Posterior cingulate gyrus (tissue), 11 donors: ENCODE measurements at places on chromosomes 1 and 21.

DNA sequence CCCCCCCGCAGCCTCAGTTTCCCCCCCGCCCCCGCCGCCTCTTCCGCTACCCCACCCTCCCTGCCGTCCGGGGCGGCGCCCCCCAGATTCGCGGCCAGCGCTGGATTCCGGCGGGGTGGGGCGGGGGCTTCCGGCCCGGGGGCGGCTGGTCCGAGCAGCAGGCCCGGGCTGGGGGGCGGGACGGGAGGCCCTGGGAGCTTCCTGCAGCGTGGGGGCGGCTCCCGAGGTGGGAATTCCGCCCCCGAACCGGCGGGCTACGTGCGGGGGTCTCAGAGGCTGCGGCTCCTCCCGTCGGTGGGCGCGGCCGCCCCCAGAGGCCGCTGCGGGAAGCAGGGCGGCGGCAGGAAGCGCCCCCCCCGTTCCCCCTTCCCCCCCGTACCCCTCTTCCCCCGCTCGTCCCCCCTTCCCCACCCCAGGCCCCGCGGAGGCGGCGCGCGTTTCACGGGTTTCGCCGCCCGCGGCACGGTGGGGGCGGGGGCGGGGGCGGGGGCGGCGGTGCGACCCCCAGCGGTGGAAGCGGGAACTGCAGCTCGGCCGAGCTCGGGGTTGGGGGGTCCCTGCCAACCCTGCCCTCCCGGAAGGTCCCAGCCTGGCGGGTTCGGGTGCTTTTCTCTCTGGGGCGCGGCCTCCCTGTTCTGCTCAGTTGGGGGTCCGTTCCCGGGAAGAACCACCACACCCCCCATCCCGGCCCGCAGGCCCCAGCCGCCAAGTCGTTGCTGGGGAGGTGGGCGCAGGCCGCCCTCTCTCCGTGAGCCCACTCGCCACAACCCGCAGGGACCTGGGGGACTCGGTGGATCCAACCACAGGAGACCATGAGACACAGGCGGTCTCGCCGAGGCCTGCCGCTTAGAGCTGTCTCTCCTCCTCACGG, 76.3 kb downstream of the MORN1 start:
- no peak for DNase-seq

- no peak for DNase-seq
These were observed 857 bp upstream of the AK5 start for GRCh38 chr1:77280962-77281361.

GRCh38 chr1:147609358-147609757, 61.0 kb downstream of the ACP6 start:
- DNase-seq = no peak

DNA sequence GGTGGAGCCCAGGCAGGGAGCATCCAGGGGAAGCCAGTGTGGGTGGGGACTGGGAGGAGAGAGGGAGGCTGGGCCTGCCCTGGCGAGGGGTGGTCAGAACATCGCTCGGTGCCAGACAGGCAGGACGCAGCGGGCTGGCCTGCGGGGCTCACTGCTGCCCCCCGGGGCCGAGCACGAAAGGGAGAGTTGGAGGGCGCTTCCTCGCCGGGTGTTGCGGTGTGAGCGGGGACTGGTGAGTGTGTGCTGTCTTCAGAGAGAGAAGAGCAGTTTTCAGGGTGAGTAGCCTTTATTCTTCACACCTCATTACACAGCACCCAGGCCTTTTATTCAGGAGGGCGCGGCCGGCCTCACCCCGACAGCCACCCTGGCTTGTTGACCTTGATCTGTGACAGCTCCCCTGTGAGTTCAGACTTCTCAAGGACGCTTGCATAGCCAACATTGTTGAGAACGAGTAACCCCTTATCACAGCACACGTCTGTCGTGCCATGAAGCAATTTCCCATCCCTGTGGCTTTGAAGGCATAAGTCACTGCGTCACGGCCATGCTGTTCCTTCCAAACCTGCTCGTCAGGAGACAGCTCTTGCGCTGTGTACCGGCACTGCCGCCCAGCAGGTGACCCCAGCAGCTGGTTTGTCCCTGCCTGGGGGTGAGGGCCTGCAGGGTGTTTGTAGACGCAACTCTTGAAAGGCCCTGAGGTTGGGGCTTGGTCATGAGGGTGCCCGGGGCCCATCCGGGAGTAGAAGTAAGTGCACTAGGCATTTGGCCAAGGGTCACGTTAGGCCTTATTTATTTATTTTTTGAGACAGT, 54.6 kb downstream of the PRKCZ start:
- DNase-seq = no peak

DNA sequence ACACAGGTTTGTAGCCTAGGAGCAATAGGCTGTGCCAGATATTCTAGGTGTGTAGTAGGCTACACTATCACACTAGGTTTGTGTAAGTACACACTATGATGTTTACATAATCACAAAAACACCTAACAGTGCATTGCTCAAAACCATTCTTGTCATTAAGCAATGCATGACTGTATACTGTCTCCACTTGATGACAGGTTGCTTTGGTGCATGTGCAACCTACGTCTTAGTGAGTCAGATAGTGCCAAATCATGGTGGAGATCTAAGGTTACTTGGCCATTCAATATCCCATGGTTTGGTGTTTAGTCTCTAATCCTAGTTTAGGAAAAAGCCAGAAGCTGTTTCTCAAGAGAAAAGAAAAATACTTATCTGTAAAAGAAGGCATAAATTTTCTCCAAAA, 181.1 kb downstream of the KCNK2 start:
- DNase-seq = no peak

- DNase-seq = no peak
These were observed 31.5 kb downstream of the IGFN1 start for GRCh38 chr1:201222125-201222524.

DNA sequence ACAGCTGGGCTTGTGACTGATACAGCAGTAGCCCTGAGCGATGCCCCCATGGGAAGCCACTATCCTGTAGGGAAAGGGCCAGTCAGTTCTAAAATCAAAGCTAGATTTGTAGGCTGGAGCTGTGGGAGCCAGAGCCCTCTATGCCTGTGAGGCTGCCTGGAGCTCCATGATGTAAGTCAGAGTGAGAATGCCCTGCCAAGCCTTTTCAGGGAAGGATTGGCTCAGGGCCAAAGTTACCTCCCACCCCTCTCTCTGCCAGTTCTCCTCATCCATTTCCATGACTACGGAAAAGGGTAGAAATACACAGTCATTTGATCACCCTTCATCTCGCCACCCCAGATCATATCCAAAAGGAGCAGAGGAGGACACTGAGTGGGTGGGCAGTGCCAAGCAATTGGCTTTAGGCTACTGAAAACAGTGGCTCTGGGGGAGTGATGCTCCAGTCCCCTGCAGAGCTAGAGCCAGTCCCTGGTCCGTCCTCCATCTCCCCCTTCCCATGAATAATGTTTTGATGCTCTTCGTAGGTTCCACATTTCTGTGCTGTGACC, 59.5 kb upstream of the KCNA3 start:
- DNase-seq = peak; percentile 12

DNA sequence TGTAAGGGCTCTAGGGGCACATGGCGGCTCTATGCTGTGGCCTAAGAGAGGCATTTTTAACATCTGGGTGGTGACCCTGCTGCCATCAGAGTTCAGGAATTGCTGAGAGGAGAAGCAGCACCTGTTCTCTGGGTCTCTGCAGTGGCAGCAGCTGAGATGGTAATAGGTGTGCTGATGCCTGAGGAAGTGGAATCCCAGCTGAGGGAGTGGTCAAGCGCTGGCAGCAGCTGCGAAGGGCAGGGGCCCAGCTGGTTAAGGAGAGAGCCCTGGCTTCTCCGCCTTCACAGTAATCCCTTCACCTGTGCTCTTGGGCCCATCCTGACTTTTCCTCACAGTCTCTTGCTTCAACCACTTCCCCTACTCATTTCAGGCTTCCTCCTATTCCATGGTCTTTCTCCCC, 39.8 kb downstream of the GJA5 start:
- DNase-seq = no peak

- DNase-seq = no peak
These were observed 48.7 kb downstream of the TRIM33 start for GRCh38 chr1:114462341-114462740.

GRCh38 chr1:101959456-101959855, 37.3 kb downstream of the OLFM3 start:
- no peak for DNase-seq

GRCh38 chr1:162905174-162906158, 44.5 kb upstream of the CCDC190 start:
- DNase-seq = no peak

DNA sequence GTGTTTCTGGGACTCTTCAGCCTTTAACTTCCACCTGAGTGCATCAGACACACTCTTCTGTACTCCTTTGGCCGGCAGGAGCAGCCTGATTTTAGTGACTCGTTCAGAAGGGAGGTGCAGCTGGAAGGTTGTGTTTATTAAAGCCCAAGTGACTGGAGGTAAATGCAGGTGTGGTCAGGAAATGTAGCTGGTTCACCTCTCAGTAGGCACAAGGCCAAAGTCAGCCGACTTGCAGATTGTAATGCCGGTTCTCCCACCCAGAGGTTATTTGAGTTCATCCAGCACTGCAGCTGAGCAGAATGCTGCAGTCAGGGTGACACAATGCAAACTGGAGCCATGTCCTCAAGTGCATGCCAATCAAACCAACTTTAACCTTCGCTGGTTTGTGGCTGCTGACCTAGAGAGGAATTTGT, 91.5 kb downstream of the SPATA46 start:
- no peak for DNase-seq

GRCh38 chr1:71080230-71080738, 551 bp downstream of the ZRANB2 start:
- DNase-seq = no peak

DNA sequence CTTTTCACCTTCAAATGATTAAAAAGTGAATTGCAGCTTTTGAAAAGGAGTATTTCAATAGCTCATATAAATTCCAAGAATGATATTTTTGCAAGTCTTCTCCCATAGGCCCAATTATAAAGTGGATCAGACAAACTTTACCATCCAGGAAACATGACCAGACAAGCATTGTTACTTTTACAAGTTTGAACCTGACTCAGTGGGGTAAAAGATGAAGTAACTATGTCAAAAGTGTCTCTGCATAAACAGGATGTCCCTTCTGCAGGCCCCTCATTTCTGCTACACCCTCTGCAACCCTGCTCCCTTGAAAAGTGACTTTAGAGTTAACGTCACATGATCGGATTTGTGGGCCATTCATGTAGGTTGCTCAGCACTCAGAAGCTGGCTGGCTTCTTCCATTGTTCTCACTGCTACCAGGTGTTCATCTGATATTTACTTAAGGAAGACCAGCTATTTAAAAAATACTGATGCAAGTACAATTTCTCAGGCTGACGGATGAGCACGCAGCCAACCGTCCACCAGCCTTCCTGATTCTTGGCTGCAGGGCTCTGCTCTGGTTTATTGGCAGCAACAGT, 32.3 kb downstream of the URB1 start:
- DNase-seq = no peak

GRCh38 chr1:153288634-153289275, 24.0 kb downstream of the PGLYRP3 start:
- no peak for DNase-seq

- peak; percentile 57 for DNase-seq
These were observed 54.7 kb downstream of the UMODL1 start for GRCh38 chr21:42125571-42126544.

DNA sequence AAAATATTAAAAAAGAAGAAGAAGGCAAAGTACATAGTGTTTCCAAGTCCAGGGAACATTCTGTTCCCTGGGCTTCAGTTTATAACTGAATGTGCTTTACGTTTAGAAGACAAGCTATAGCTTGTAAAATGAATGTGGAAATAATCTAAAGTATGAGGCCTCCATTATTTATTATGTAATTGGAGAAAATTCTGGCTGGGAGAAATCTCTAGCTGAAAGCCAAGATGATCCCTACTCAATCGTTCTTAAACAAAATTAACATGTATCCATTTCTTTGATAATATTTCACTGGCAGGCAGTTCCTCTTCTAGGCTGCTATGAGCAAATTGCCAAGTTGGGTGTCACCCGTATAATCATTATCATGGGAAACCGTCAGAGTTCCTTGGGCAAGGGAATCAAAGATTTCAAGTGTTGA, 52.2 kb upstream of the ETS2 start:
- DNase-seq = no peak

GRCh38 chr1:62382658-62382955, 54.2 kb upstream of the USP1 start:
- no peak for DNase-seq

DNA sequence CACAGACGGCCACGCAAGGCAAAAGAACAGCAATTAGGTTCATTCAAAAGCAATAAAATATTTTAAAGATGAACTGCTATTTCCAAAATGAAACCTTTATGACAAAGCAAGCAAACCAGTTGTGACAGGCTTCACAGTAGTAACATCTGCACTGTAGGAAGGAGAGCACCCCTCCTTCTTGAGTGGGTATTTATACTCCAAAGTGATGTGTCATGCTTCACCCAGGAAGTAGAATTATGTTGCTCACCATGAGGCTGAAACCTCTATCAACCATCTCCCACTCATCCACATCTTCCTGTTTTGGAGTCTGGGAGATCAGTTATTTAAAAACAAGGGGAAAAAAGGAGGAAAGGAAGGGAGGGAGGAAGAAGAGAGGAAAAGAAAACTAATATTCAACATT, 885 bp downstream of the OR2T10 start:
- no peak for DNase-seq

GRCh38 chr1:201554789-201555592, 16.1 kb downstream of the NAV1 start:
- DNase-seq = no peak

GRCh38 chr21:32173121-32173724, 105.6 kb downstream of the MIS18A start:
- DNase-seq = no peak

- DNase-seq = no peak
These were observed 52.4 kb downstream of the SASS6 start for GRCh38 chr1:100080331-100080730.

DNA sequence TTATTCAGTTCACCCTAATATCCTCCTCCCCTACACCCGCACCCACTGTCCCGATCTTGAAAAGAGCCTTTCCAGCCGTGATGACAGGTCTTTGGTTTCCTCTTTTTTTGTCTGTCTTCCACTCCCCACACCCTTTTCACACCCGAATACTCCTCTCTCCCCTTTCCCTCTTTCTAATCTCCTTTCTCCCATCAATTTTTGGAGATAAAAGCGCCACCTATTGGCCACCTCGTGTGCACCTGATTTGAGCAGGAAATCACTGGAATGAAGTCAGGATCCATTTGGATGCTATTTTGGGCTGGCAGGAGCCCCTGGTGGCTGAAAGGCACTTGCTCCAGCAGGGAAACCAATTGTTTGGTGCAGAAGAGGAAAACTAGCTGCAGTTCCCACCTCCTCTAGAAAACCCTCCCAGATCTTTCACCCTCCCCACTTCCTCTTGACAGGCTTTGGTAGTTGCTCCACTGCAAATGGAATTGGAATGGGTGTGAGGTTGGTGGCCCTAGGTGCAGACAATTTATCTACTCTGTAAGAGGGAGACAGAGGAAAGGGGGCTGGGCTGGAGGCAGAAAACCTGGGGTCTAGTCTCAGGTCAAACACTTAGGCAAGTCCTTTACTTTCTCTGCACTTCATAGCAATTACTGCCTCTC, 8.4 kb downstream of the FOXE3 start:
- DNase-seq = no peak

DNA sequence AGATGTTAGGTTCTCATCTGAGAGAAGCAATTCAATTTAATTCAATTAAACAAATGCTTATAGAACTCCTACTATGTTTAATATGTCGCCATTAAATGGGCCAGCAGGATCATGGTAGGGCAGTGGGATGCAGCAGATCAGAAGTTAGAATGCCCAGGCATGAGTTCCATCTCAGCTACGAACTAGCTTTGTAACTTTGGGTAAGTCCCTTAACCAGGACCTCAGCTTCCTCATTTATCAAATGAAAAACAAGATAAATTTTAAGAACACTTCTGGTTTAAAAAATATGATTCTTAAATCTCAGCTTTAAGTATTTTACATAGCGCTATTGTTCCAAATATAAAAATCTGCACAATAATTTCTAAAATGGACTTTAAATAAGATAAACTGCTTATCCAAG, 67.5 kb upstream of the GFI1 start:
- DNase-seq = no peak

- DNase-seq = no peak
These were observed 526.7 kb upstream of the ADAMTS5 start for GRCh38 chr21:27493542-27493941.
